ENCODE measurements at places on chromosomes 11 and 22.

GRCh38 chr11:32643526-32643925, 59.9 kb downstream of the EIF3M start:
- H3K4me3 ChIP-seq: no peak overlapping the region
- H3K27ac ChIP-seq: no peak overlapping the region
- peaks cover 9% of the 10 kb centered on the region for H3K27me3 ChIP-seq
- no peak for DNase-seq

DNA sequence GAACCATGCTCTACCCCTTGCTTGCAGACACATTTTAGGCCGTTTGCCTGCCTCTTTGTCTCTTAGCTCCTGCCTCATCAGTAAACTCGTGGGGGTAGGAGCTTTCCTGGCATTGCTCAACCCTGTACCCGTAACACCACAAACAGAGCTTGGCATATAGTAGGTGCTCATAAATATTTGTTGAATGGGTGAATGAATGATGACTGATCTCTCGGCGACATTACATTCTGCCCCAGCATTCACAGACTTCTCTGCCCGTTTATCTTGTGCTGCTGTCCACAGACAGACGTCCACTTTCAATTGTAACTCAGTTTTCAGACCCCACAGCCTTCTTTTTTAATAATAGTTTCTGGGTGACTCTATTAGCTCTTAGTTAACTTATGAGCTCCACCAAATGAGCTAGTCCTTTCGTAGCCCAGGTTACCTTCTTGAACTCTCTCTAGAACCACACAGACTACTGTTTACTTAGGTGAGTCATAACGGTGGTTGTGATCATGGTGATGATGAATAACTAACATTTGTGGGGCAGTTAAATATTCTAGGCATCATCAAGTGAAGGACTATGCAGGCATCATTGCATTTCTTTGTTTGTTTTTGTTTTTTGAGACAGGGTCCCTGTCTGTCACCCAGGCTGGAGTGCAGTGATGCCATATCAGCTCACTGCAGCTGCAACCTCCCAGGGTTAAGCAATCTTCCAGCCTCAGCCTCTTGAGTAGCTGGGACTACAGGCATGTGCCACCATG, 188.4 kb downstream of the ADAMTS15 start:
- peaks cover 4% of the 10 kb centered on the region for H3K4me1 ChIP-seq
- peaks cover 20% of the 10 kb centered on the region for H3K27me3 ChIP-seq
- no peaks in the 10 kb centered on the region for H3K36me3 ChIP-seq
- no peak overlapping the region for H3K4me3 ChIP-seq
- DNase-seq: no peak

GRCh38 chr11:117601006-117601708, 195.9 kb downstream of the DSCAML1 start:
- H3K36me3 ChIP-seq: no peaks in the 10 kb centered on the region
- no peak overlapping the region for H3K27ac ChIP-seq
- no peak overlapping the region for H3K4me3 ChIP-seq
- H3K27me3 ChIP-seq: peaks cover 10% of the 10 kb centered on the region

DNA sequence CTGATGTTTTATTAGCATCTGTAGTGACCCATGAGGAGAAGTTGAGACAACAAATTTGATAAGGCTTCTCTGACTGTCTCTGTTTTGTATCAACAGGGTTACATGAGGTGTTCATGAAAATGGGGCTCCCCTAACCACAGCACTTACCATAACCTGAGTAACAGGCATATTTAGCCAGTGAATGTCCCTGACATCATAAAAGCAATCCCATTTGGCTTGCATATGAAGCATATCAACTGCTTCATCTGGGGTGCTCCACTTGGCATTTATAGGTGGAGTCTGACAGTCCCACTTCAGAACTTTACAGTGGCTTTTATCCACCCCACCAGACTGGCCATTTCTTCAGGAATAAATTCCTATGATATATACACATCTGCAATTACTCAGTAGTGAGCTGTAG, 257.6 kb downstream of the LUZP2 start:
- H3K4me1 ChIP-seq: no peaks in the 10 kb centered on the region
- no peaks in the 10 kb centered on the region for H3K27me3 ChIP-seq
- H3K36me3 ChIP-seq: no peaks in the 10 kb centered on the region
- DNase-seq: no peak

DNA sequence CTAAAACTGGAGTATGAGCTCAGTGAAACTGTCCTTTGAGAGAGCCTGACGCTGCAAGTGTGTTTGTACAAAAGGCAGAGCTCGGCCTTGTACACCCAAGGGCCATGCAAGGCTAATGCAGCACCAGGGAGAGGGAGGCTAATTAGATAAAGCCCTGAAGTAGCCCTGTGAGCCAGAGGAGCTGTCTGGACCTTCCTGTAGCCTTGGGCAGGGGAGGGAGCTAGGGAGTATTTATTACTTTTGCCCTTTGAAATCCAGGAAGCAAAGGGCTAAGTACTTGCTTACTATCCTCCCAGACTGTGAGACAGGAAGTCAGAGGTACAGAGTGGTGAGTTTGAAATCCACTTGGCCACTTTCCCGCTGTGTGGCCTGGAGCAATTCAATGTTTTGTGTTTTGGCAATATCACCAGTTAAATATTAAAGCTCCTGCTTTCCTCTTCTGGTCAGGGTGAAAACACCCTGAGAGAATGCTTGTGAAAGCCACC, 10.2 kb upstream of the LDHA start:
- no peaks in the 10 kb centered on the region for H3K27me3 ChIP-seq
- DNase-seq: no peak
- peak overlapping the region; percentile 59 for H3K4me3 ChIP-seq
- H3K27ac ChIP-seq: peak overlapping the region; percentile 98
- no peaks in the 10 kb centered on the region for H3K36me3 ChIP-seq

GRCh38 chr11:73100578-73100977, 41.5 kb downstream of the FCHSD2 start:
- no peak overlapping the region for H3K27ac ChIP-seq
- no peak for DNase-seq
- H3K36me3 ChIP-seq: peaks cover 14% of the 10 kb centered on the region
- no peak overlapping the region for H3K4me3 ChIP-seq
- H3K27me3 ChIP-seq: no peaks in the 10 kb centered on the region

All from activated CD4-positive, alpha-beta T cell treated with anti-CD3 and anti-CD28 coated beads for 36 hours (primary cell).